ENCODE measurements at places on chromosomes 6 and 20. TPM values are rescaled to one million over a fixed set of nuclear protein-coding genes. Genes with fewer than 3 reads are reported as not detected.

- no peak for DNase-seq
Measured at GRCh38 chr6:51675922-51676275, 411.5 kb downstream of the PKHD1 start.

DNA sequence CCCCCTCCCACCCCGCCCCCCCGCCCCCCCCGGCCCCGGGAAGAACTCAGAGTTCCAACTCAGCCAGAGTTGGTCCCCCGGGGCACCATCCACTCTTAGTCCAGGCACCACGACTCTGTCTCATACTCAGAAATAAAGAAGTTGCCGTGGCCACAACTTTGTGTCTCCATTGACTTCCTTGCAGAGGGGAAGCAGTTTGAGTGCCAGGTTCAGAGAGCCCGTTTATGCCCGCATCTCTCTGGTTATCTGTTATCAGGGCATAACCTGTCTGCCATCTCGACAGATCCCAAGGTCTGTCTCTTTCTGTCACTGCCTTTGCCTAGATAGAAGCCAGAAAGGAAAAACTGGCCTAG lies 605 bp downstream of the CDC5L start:
- no peak for DNase-seq

The TRIM38 gene
- 21.3 TPM for total RNA-seq

The KCNK16 gene
- total RNA-seq = not detected

All from activated T-cell treated with anti-CD3 and anti-CD28 coated beads, Interleukin-2, amount 50 U/mL, for 72 hours (primary cell).